ENCODE measurements at places on chromosomes 3 and 15.

DNA sequence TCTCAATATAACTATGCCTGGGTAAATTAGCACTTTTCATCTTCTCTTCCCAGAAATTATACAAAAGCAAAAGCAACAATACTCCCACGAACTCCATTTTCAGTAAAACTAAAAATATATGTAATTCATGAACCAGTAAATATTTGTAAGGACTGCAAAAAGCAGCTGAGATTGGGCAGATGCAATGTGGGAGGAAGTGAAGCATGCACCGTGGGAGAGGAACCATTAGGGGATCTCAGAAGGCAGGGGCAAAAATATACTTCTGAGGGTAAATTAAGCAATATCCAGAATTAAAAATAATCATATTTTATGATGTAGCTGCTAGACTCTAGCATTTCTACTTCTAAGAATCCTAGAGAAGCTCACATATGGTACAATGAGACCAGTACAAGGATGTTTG lies 20.2 kb downstream of the CFAP91 start:
- DNase-seq = no peak

DNA sequence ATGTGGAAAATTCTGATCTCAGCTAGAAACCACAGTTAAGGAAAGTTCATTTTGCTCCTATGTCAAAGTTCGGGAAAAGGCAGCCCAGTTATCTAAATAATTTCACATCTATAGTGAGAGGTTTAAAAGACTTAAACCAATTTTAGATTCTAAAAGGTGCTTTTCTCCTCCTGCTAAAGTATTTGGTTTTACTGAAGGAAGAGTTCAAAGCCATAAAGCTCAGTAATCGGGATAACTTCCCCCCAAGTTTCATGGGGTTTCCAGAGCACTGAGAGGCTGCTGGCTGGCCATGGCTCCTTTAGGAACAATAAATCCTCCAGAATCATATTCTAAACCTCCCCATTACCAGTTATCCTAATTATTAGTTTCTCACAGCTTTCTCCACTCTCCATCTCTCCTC lies 38.2 kb downstream of the ZIC4 start:
- no peak for DNase-seq

DNA sequence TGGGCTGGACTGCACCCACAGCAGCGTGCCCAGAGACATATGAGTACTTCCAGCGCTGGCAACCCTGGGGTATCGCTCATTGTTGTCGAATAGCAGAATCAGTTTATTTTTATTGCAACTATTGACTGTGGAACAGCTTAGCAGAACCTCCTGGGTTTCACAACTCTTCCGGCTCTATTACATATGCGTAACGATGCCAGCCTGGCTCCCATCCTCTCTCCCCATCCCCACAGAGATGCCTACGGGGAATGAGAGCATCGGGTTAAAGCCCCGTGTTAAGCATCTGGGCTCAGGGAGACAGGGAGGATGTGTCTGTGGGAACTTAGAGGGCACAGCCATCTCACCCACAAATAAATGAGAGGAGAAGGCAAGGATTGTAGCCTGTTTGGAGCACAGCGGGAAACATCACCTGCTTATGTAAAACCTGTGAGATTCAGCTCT lies 76.6 kb upstream of the DLG1 start:
- no peak for DNase-seq

GRCh38 chr15:81612631-81613030 lies 238.6 kb upstream of the TMC3 start:
- no peak for DNase-seq

- no peak for DNase-seq
Observed at GRCh38 chr3:88343264-88343663, 193.5 kb downstream of the C3orf38 start.

GRCh38 chr3:128296469-128297251 lies 143.4 kb downstream of the EEFSEC start:
- no peak for DNase-seq

- DNase-seq = no peak
Observed at GRCh38 chr15:19987389-19988048, 554.1 kb downstream of the GOLGA6L6 start.

- DNase-seq = no peak
Observed at GRCh38 chr3:59265566-59265965, 215.7 kb upstream of the CFAP20DC start.

- DNase-seq = no peak
Observed at GRCh38 chr3:131735544-131735943, 232.8 kb upstream of the MRPL3 start.

DNA sequence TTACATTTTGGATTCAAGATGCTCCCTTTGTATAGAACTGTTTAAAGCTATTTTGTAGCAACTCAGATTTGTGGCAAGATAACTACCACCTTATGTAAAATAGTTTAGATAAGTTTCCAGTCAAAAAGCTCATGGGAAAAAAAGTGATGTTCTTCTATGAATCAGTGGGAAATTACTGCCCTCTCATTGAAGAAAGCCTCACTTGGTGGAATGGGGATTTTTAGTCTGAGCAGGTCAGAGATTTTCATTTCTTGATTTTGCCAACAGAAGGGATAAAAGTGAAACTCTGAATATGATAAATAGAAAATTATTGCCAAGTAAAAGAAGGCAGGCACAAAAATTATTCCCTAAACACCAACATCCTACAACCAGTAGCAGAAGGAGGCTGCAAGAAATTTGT lies 25.8 kb upstream of the CSTA start:
- DNase-seq = no peak

GRCh38 chr3:78517965-78518364 lies 1249.8 kb downstream of the ROBO1 start:
- no peak for DNase-seq

- no peak for DNase-seq
Observed at GRCh38 chr15:31013863-31014607, 22.6 kb upstream of the MTMR10 start.

All from stimulated activated CD4-positive, alpha-beta T cell treated with anti-CD3 and anti-CD28 coated beads, Interleukin-1b, Interleukin-23, amount 100 ng/mL, for 4 hours (primary cell).